ENCODE measurements at places on chromosomes 11 and 22.

GRCh38 chr11:116255321-116255953, 517.4 kb downstream of the BUD13 start:
- no peak for DNase-seq

GRCh38 chr11:8671193-8671612, 11.3 kb downstream of the TRIM66 start:
- DNase-seq: peak; percentile 43

DNA sequence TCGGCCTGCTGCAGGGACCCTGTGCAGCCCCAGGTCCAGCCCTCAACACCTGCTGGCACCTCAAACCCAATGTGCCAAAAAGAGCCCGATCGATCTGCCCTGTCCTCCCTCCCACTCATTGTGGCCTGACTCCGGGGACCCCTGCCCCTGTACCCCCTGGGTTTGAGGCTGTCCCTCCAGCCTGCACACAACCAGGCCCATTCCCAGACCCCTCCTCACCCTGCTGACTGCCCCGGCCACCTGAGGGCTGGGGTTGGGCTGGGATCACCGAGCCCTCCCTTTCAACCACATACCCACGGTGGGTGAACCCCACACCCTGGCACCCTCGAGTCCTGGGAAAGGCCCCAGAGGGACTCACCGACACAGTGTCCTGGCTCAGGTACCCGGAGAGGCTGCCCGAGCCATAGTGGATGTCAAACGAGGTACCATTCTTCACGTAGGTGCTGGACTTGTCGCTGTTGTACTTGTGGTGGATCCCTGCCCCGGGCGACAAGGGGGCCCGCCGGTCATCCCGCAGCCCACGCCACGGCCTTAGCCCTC, 5.0 kb downstream of the CTSD start:
- no peak for DNase-seq

- no peak for DNase-seq
Observed at GRCh38 chr11:21564095-21564494, 628.8 kb upstream of the ANO5 start.

- DNase-seq: no peak
Observed at GRCh38 chr11:97202613-97203292, 812.9 kb downstream of the JRKL start.

DNA sequence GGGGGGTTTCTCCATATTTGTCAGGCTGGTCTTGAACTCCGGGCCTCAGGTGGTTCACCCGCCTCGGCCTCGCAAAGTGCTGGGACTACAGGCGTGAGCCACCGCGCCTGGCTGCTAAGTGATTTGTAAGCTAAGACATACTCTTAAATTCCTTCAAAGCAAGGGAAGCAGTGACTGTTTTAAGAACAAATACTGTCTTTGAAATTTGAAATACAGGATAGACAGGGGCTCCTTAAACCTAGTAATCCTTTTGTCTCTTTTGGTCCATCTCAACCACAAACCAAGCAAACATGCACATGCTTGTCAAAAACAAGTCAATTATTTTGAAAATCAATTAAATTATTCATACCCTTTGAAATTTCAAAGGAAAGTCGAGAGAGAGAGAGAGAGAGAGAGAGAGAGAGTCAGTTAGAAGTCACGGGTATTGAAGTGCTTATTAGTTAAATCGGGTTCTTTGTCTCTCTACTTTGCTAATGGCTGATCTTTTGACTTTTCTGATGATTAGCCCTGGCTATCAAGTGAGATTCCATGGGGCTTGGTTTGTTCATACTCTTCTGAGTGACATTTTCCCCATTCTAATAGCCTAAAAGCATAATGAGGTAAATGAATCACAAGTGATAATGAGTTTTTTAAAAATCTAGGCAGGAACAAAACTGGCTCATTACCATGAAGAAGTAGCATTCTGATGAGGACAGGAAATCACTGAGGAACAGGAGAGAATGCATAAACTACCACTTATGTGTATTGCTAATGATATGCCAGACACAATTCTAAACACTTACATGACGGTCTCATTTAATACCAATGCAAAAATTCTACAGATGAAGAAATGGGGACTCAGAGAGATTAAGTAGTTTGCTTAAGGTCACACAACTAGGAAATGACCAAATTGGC, 48.0 kb downstream of the MCHR1 start:
- no peak for DNase-seq

DNA sequence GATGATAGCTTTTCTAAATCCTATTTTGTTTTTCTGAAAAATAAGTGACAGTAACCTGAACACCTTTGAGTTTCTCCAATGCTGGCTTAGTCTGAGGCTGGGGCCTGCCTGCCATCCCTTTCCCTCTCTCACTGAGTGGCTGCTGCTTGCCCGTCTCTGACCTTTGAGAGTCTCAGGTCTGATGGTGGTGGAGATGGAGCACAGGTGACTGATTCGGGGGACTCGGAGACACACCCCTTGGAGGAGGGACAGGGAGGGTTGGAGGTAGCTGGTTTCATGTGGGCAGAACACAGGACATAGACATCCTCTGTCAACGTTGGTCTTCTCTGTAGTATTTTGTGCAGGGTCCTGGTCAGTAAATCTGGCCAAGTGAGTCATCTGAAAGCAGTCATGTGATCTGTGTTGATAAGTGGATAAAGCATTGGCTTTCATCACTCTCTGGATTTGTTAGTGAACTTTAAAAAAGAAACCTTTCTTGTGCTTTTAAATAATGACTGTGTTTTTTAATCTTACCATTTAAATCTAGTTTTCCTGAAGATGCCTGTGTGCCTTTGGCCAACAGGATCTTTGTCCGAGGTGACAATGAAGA, 47.1 kb upstream of the CLDN5 start:
- DNase-seq: no peak

DNA sequence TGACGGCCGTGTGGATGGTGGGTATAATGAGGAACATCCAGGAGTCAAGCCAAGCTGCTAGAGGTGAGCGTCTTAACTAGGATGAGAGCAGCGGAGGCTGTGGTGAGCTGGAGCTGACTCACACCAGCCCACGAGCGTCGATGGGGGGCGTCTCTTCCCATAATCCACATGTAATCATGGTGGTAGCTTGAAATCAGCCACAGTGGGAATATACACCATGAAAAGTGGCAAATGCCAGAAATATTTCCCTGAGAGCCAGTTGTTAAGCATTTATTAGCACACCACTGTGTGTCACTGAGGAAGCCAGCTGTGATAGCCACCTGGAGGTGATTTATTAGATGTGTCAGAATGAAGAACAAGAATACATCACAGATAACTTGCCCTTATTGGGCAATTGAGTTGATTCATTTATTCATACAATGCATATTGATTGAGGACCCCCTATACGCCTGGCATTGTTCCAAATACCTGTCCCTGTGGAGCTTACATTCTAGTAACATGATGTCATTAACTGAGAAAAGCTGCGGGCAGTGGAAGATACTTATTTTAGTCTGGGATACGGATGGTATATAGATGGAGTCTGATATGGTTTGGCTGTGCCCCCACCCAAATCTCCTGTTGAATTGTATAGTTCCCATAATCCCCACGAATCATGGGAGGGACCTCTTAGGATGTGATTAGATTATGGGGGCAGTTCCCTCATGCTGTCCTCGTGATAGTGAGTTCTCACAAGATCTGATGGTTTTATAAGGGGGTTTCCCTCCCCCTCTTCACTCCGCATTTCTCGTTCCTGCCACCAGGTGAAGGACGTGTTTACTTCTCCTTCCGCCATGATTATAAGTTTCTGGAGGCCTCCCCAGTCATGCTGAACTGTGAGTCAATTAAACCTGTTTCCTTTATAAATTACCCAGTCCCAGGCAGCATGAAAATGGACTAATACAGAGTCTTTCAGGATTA, 473.4 kb downstream of the METTL15 start:
- no peak for DNase-seq

DNA sequence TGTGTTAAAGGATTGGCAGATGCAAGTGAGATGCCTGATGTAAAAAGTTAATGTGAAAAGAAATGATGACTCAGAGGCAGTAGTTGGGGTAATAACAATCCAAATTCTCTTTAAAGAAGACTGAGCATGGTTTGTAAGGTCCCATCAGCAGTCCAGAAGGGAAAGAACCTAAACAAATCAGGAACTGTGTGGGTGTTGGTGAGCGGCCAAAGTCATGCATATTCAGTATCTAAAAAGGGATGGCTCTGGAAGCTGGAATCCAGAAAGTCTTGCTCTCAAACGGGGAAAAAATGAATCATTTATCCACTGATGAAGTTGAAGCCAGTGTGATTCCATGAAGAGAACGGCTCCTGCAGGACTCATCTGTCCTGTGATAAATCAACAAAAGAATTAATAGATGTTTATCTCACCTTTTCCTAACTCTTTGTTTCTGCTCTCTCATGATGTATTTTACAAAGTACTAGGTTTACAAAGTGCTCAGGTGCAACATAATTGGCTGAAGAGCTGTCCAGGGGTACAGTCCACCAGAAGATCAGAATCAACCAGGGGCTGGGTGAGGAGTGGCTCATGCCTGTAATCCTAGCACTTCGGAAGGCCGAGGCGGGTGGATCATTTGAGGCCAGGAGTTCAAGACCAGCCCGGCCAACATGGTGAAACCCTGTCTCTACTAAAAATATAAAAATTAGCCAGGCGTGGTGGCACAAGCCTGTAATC, 20.5 kb upstream of the SORL1-AS1 start:
- DNase-seq: no peak

DNA sequence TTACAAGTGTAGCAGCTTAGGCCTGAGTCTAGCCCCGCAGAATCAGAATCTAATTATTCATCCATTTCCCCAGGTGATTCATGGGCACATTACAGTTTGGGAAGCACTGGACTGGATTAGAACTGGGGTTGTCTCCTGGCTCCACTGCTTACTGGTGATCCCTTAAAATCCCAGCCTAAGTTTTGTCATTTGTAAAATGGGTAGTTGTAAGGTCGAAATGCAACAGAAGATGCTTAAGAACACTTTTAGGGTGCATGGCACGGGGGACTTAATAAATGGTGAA, 1.3 kb downstream of the STX3 start:
- no peak for DNase-seq

DNA sequence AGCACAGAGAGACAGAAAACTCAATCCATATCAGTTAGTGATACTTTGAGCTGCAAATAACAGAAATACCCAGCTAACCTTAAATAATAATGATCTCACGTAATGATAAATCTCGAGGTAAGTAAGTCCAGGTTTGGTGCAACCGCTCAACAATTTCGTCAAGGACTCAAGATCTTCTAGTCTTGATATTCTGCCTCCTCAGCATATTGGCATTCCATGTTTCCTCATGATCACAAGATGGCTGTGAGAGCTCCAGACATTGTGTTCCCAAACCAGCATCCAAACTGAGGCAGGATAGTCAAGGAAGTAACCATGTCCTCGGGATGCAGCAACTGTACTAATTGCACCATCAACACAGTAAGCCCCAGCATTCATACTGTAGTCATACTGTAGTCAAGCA, 7.5 kb upstream of the LARGE1 start:
- no peak for DNase-seq

DNA sequence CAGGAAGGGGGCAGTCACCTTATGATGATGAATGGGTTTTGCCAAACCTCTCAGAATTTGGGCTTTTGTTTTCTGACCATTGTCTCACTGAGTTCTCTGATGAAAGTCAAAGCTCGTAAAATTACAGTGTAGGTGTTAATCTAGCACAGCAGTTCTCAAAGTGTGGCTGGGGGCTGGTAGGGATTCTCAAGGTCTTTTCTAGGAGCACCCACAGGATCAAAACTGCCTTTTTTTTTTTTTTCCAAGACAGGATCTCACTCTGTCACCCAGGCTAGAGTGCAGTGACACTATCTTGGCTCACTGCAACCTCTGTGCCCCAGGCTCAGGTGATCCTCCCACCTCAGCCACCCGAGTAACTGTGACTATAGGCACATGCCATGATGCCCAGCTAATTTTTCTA, 66.1 kb downstream of the C22orf31 start:
- no peak for DNase-seq

- peak; percentile 20 for DNase-seq
Observed at GRCh38 chr22:24894220-24894975, 52.1 kb downstream of the LHFPL7 start.

GRCh38 chr11:66579017-66579606, 10.7 kb upstream of the CTSF start:
- no peak for DNase-seq

DNA sequence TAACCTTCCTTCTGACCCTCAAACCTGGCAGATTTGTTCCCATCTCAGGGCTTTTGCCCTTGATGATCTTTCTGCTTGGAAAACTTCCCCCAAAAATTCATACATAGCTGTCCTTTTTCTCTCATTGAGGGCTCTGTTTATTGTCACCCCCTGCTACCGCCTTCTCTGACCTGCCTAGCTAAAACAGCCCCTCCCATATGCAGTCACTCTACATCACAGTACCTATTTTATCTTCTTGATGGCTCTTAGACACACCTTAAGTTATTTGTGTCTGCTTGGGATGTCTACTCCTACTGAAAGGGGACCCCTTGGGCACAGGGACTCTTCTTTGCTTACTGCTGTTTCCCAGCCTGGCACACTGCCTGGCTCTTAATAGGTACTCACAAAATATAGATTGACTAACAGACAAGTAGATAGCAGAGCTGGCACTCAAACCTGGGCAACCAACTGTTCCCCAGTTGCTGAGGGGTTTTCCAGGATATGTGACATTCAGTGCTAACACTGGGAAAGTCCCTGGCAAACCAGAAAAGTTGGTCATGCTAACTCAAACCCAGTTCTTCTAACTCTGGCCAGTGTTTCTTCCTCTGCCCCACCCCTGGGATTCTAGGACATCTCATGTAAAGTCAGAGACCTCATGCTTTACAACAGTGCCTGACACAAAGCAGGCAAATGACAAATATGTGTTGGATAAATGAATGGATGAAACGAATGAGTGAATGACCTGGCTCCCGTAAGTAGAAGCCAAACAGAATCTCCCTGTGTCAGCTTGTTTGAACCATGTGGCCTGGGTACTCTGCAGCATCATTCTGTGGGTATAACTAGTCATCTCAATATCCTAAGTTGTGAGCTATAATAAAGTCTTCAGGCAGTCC, 19.8 kb upstream of the FJX1 start:
- no peak for DNase-seq

DNA sequence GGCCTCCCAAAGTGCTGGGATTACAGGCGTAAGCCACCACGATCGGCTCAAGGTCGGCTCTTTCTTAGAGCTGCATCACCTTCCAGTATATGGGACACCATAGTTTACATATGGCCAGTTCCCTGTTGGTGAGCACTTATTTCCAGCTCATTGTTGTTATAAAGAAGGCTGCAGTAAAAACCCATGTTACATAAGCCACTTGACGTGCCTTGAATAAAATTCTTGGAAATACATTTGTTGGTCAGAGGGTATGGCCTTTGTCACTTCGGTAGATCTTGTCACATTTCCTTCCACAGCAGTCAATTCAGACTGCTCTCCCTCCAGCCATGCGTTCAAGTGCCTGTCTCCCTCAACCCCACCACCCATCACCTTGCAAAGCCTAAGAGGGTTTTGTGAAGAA, 92.9 kb downstream of the PRR5L start:
- DNase-seq: no peak

DNA sequence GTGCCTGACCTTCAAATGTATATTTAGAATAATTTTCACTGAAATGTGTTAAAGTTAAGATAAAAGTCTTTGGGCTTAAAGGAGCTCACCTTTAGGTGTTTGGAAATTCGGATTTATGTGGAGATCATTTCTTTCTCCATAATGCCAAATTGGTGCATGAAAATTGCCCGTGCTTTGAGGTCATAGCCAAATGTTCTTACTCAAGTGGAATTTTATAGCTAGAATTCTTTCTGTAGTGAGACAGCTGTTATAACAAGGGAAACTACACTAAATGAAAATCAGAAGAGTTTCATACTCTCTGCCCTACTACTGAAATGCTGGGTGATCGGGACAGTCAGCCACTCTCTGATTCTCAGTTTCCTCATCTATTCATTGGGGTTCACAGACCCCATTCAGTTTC, 89.5 kb upstream of the DBX1 start:
- no peak for DNase-seq

- DNase-seq: no peak
Observed at GRCh38 chr22:41366323-41367029, 15.3 kb upstream of the TEF start.

Data from right renal cortex interstitium (tissue), 3 donors.